ENCODE measurements at places on chromosomes 5 and 9. TPM values are rescaled to one million over a fixed set of nuclear protein-coding genes. Genes with fewer than 3 reads are reported as not detected.

- no peak for DNase-seq
These were observed 825.9 kb upstream of the GRAMD2B start for GRCh38 chr5:125597338-125597737.

DNA sequence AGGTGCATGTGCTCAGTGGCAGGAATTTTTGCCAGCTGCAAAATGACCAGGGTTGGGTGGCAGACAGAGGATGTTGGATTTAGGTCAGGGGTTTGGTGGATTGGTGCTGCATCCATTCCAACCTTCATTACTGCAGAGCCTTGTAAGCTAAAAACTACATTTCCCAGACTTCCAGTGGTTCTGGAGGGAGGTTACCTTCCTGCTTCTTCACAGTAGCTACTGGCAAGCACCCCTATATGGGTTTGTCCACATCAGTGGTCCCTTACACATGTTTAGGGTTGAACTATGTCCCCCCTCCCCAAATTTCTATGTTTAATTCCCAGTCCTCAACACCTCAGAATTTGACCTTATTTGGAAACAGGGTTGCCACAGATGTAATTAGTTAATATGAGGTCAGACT, 20.7 kb upstream of the IL17B start:
- no peak for DNase-seq

GRCh38 chr5:139204196-139204595, 6.0 kb upstream of the SIL1 start:
- DNase-seq = no peak

- DNase-seq = no peak
These were observed 28.2 kb downstream of the RGS7BP start for GRCh38 chr5:64534033-64534432.

GRCh38 chr9:110065532-110065931, 142.4 kb downstream of the C9orf152 start:
- DNase-seq = no peak

Gene PCDHAC2
- total RNA-seq = not detected

GRCh38 chr5:53321073-53321472, 159.4 kb upstream of the FST start:
- DNase-seq = no peak

- no peak for DNase-seq
These were observed 22.4 kb upstream of the TNFAIP8 start for GRCh38 chr5:119333421-119333851.

DNA sequence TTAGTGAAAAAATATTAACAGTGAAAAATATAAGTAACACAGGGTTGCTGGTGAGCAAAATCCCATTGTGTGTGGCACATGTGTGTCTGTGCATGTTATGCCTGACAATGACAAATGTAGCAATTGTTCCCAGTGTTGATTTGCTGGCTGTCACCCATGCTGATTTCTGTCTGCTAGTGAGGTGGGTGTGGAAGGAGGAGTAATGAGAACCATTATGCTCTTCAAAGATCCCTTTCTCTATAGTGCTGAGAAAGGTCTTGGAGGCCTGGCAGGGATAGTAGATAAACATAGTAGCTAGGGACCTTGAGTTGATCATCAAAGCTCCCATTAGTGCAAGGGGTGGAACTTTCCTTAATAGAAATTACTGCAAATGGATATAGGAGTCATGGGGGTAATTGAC, 152.5 kb upstream of the CLINT1 start:
- DNase-seq = no peak

GRCh38 chr5:76697670-76698069, 18.3 kb upstream of the F2R start:
- no peak for DNase-seq

Gene PDLIM4
- 9.7 TPM for total RNA-seq

Gene LYRM7
- total RNA-seq = 14.6 TPM

DNA sequence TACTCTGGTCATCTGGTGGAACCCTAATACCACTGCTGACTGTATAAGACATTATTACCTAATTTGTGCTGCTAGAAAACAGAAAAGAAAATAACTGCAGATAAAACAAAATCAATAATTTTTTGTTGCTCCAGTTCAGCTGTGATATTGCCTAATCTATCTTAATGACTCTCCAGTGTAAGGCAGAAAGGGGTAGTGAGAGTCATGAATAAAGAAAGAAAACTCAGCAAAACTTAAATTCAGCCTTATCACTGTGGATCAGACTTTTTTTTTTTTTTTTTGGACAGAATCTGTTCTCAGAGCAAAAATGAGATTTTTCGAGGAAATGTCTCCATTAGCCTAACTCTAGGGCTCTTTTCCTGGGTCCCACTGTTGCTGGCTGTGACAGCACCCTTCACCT, 1.1 kb upstream of the DOCK2 start:
- DNase-seq = no peak

- no peak for DNase-seq
These were observed 12.8 kb downstream of the TRAF1 start for GRCh38 chr9:120913647-120914264.

DNA sequence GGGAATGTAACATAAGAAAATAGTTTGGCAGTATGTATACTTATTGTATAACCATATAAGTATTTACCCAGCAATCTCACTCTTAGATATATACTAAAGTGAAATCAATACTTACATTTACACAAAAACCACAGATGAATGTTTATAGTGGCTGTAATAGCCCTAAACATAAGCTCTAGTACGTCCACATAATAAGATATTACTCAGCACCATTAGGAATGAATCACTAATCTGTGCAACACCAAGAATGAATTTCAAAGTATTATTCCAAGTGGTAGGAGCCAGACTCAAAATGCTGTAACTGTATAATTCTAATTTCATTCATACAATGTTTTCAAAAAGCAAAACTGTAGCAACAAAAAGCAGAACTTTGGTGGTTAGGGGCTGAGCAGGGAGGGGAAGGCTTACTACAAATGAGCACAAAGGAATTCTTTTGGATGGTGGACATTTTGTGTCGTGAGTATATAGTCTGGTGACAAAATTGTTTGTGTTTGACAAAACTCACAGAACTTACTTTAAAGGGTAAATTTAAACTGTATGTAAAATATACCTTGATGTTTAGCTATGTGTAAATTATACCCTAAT, 11.9 kb upstream of the C5orf46 start:
- no peak for DNase-seq

- no peak for DNase-seq
These were observed 115.7 kb upstream of the MPDZ start for GRCh38 chr9:13395156-13395555.

GRCh38 chr5:2695200-2695891, 56.1 kb downstream of the IRX2 start:
- no peak for DNase-seq

Gene PRLR
- total RNA-seq = 4.9 TPM

GRCh38 chr5:163887854-163888253, 382.4 kb downstream of the MAT2B start:
- no peak for DNase-seq

Gene CSF2
- not detected for total RNA-seq

GRCh38 chr9:106880863-106881262, 17.9 kb downstream of the ZNF462 start:
- no peak for DNase-seq

- no peak for DNase-seq
These were observed 2.8 kb upstream of the WDR41 start for GRCh38 chr5:77494935-77495334.

DNA sequence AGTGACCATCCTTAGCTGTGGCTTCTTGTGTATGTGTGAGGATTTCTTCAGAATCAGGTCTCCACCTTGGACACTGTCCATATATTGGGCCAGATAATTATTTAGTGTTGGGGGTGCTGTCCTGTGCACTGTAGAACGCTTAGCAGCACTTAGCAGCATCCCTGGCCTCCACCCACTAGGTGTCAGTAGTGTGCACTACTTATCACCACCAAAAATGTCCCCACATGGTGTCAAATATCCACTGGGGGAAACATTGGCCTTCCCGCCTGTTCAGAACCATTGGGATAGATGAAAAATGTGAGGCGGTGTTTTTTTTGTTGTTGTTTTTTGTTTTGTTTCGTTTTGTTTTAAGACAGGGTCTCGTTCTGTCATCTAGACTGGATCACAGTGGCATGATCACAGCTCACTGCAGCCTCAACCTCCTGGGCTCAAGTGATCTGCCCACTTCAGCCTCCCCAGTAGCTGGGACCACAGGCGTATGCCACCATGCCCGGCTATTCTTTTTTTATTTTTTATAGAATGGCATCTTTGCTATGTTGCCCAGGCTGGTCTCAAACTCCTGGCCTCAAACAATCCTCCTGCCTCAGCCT, 67.7 kb downstream of the TENT4A start:
- no peak for DNase-seq

DNA sequence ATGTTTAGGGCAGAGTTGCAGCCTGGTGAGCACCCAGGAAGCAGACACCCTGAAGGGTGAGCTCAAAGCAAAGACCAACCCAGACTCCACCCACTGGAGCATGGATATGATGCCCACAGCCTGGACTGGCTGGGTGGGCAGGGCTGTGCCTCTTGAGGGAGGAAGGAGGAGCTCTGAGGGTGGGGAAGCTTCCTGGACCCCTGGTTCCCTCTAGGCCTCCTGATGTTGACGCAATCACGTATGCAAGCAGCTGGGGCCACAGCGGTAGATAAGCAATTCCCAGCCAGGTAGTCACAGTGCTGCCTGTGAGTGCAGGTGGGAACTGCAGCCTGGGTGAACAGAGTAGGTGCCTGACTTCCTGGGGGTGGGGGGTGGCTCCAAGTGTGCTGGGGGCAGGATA, 271.5 kb downstream of the CDK5RAP2 start:
- no peak for DNase-seq

Gene SCGB3A2
- total RNA-seq = not detected

DNA sequence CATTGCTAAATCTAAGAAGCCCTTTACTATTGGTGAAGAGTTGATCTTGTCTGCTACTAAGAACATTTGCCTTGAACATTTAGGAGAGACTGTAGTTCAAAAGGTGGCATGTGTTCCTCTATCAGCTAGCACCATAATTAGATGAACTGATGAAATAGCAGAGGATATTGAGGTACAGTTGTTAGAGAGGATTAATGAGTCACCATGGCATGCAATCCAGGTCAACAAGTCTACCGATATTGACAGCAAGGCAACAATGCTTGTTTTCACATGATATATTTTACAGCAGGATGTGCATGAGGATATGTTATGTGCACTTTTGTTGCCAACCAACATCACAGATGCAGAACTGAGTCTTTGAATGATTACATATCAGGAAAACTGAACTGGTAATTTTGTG, 134.3 kb upstream of the CDH9 start:
- no peak for DNase-seq

GRCh38 chr5:151703227-151703626, 16.5 kb upstream of the SPARC start:
- DNase-seq = no peak

DNA sequence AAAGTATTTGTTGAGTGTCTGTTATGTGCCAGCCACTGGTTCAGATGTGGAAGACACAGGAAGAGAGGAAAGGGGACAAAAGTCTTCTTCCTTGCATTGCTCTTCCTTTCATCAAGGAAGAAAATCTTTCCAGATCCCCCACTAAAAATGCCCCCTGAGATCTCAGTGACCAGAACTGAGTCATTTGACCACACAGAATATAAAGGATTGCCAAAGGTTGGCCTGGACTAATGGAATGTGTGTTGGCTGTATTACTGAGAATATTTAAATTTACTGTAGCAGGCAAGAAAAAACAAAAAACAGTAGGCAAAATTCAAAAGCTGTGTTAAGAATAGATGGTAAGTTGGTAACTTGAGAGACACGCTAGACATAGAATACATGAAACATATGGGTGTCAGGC, 10.0 kb upstream of the SEPTIN8 start:
- no peak for DNase-seq

Gene BHMT
- total RNA-seq = not detected

Gene DNM1
- 19.5 TPM for total RNA-seq

Gene CLINT1
- 116 TPM for total RNA-seq

DNA sequence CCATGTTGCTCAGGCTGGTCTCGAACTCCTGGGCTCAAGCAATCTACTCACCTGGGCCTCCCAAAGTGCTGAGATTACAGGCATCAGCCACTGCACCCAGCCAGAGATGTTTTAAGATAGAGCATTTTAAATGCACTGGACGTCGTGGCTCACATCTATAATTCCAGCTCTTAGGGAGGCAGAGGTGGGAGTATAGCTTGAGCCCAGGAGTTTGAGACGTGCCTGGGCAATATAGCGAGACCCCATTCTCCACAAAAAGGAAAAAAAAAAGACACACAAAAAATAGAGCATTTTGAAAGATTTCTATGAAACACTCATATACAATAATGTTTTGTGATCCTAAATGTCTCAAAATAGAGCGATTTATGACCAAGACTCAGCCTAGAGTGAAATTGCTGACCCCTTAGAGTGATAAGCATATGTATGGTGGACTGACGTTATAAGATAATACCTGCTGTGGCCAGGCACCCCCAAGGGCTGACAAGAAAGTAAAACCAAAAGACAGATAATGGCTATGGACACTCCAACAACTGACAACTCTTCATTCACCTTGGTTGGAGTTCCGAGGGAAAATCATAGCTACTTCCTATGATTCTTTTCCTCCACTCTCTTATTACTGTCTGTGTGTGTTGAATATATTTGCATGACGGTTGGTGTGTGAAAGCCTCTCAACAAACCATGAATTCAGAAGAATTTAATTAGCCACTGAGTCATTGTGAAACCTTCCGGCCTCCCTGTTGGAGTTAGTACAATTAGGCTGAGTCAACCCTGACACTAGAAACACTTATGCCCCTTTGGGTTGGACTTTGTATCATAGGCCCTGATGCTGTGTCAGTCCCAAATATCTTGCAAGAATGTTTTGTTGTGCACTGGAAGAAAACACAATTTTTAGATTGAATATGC, 526.5 kb upstream of the NUDT12 start:
- DNase-seq = no peak

GRCh38 chr9:100437860-100438805, 11.2 kb downstream of the MSANTD3 start:
- peak; percentile 76 for DNase-seq

DNA sequence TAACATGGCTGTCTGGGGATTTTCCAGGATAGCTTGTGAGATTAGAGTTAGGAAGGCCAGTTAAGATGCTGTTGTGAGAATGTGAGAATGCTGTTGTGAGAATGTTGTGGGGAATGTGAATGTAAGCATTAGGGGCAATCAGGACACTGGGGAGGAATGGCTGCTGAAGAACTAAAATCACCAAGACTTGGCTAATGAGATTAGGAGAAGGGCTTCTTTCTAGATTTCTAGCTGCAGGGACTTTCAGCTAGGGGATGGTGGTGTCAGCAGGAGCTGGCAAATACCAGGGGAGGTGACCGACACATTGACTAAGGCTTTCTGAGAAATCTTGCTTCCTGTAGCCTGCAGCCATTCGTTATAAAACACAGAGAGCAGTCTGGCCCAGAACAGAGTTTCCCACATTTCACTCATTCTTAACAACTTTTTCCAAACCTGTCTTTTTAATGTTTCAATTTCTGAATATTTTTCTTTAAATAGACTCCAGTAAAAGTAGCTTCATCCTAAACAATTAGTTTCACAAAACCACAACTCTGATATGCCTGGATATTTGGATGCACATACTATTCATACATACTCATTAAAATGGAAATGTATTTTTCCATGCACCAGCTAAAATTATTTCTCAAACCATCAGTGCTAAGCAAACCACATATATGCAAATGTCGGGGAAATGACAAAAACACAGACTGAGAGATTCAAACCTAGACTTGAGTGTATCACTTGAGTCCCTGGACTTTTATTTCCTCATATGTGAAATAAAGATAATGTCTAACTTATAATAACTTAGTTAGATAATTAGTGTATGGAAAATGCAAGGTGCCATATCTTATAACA, 89.3 kb upstream of the TNC start:
- DNase-seq = no peak

GRCh38 chr9:105206821-105207699, 37.4 kb upstream of the SLC44A1 start:
- no peak for DNase-seq

Gene SPATA9
- not detected for total RNA-seq
